ENCODE measurements at places on chromosomes 3 and 15.

DNA sequence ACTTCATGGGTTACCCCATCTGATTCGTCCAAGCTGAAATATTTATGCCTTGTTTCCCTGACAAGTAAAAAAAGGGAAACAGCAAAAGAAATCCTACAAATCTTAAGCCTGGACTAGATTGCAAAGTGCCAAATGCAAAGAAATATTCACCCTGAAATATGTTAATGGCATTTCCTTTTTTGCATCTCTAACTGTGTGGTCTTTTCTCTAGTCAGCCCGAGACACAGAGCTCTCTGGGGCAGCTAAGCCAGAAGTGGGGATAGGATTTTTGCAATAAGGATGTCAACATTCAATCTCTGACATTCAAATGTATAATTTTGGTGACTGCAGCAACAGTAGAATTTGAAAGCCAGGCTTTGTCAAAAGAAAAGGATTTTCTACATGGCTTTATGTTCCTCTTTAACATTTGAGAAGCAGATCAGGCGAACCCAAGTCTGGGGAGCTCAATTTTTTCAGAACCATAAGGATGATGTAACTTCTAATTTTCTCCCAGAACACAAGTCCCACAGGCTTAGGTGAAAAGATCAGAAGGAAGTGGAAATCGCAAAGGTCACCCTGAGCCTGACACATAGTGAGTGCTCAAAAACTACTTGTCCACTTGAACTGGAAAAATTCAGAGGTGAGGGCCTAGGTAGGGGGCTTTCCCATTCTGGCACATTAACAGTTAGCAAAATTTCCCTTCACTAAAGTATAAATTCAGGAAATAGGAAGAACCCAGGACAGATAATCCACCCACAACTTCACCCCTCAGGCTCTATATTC, 28.2 kb upstream of the KCNMB3 start:
- no peak for DNase-seq

- no peak for DNase-seq
Measured at GRCh38 chr15:98970799-98971198, 36.8 kb downstream of the PGPEP1L start.

DNA sequence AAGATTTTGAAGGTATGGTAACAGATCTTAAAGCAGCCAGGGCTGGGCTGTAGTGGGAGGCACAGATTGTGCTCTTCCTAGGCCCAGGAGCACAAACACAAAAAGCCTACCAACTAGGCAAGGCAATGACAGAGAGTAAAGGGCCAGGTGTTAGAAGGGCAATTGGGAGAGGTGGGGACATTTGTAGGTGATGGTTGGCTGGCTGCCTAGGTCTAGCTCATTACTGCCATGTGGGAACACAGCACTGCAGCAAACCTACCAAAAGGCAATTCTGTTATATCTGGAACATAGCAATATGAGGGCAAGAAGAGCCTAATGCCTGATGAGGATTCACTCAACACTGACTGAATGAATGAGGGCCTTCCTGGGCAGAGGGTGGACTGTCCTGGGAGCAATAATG, 30.4 kb downstream of the ARHGEF3 start:
- DNase-seq, result no peak

- DNase-seq, result peak; percentile 65
Measured at GRCh38 chr15:29090617-29091466, 178.8 kb downstream of the NSMCE3 start.

- no peak for DNase-seq
Measured at GRCh38 chr15:56184516-56184915, 59.2 kb downstream of the RFX7 start.

GRCh38 chr3:122941228-122942206, 86.0 kb downstream of the SEMA5B start:
- DNase-seq, result no peak

DNA sequence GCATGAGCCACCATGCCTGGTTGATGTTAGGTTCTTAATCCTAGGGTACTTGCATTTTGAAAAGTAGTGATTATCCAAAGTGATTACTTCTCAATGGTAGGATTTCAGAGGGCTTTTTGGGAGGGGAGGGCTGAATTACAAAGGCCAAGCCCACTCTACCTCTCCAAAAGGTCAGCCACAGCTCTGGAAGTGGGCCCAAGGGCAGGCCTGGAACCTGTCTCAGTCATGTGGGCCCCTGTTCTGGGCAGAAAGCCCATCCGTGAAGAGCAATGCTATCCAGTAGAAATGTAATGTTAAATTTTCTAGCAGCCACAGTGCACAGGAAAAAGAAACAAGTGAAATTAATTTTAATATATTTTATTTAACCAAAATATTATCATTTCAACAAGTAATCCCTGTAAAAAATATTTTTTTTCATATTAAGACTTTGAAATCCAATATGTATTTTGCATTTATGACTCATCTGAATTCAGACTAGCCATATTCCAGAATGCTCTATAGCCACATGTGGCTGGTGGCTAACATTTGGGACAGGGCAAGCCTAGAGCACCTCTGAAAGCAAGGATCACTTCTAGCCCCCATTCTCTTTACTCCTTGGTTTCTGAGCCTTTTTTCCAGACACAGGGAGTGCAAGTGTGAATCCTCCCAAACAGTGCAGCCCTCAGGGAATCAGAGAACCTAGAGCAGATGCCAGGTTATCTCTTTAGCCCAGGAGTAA, 16.8 kb downstream of the RFT1 start:
- no peak for DNase-seq

GRCh38 chr3:72242326-72242725, 457.4 kb upstream of the PROK2 start:
- no peak for DNase-seq

DNA sequence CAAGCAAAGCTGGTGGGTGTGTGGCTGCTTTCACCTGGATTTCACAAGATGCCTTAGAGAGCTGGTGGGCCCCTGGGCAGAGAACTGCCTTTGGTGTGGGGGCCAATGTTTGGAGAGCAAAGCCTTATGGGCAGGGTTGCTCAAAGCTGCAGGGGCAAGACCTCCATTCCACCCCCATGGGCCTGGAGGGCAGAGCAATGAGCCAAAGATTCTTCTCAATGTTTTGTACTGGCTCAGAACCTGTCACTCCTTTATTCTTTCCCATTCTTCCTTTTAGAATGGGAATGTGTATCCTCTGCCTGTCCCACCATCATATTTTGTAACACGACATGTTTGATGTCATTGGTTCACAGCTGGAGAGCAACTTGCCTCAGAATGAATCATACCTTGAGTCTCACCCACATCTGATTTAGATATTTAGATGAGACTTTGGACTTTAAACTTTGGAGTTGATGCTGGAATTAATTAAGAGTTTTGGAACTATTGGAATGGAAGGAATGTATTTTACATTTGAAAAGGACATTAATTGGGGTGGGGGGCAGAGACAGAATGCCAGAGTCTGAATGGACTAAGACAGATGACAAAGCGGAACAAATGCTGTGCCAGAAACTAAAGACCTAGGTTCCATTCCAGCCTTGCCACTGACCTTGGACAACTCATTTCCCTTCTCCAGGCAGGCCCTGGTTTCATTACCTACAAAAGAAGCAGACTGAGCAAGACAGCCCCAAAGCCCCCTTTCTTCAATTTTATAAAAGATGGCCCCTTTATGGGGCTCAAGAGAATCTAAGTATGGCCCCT, 72.9 kb downstream of the DAPK2 start:
- DNase-seq, result no peak

- no peak for DNase-seq
Measured at GRCh38 chr15:75350601-75351361, 3.9 kb downstream of the NEIL1 start.

- DNase-seq, result no peak
Measured at GRCh38 chr3:101637451-101637850, 39.5 kb downstream of the ZBTB11 start.

DNA sequence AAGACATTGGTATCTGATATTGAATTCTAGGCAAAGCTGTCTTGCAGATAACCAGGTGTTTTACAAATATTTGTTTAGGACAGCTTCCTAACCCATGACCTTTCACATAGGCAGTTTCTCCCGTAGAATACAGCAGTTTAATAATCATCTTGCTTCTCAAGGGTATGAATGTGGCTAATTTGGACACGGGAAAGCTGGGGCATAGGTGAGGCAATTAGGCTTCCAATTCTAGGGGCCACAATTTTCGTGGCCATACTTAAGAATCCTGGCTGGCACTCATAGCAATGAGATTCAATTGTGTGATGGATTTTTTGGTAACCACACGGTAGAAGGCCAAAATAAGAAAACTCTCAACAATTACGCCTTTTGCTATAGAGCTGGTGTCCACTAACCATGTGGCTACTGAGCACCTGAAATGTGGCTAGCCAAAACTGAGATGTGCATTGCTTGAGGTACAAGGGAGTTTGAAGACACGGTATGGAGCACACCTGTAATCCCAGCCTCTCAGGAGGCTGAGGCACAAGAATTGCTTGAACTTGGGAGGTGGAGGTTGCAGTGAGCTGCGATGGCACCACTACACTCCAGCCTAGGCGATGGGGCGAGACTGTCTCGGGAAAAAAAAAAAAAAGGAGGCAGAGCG, 34.4 kb downstream of the TFRC start:
- no peak for DNase-seq

DNA sequence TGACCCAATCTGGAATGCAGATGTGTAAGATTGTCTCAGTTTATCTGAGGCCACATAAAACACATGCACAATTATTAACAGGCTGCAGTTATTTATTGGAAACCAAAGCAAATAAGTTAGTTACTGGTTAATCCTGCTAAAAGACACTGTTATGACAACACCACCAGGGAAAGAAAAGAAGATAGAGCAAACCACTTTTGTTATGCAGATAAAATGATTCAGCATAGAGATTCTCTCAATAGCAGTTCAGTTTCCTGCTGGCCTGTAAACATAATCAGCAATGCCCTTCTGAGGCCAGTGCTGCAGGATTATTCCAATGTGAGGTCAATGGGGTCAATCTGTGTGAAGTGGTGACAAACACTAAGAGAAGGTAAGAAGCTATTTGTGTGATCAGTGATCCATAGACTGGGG, 244.4 kb downstream of the ZBTB20 start:
- DNase-seq, result no peak

- DNase-seq, result no peak
Measured at GRCh38 chr15:89777782-89778380, 1.7 kb downstream of the MESP2 start.

GRCh38 chr3:195133462-195133861, 137.5 kb downstream of the XXYLT1 start:
- peak; percentile 78 for DNase-seq

DNA sequence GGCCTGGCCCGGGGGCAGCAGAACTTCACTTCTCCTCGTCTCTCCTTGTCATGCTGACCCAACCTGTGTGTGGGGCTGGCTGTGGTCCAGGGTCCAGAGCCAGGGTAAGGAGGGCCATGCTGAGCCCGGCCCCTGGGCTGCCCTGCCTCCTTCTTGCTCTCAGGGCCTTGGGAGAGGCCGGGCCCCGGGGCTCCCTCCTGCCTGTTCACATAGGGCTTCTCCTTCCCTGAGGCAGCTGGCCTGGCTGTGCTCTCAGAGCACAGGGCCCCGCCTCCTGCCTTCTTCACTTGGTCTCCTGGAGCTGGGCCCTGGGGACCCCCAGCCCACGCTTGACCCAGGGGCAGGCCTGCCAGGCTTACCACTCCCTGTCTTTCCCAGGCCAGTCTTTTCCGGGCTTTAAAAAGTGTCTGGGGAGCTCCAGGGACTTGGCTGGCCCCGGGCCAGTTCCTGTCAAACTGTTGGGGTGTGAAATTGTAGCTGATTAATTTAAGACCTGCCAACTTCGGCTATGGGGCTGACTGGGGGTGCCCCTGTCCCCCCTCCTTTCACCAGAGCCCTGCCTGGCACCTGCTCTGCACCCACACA, 11.8 kb downstream of the PLXNA1 start:
- no peak for DNase-seq

DNA sequence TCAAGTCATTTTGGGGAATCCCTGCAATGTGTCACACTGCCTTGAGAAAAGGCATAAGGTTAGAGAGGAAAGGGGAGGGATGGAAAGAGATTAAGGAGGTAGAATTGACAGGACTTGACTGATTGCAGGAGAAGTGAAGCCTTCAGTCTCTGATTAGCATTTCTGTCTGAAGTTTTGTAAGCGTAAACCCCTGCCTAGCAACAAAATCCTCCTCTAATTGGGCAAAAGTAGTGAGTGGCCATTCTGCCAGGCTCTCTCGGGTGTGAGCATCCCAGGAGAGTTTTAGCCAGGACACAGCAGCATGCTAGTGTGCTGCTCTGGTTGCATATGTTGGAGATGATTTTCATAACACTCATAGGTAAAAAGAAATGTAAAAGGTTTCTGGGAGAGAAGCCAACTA, 117.0 kb upstream of the MRPL3 start:
- DNase-seq, result no peak

DNA sequence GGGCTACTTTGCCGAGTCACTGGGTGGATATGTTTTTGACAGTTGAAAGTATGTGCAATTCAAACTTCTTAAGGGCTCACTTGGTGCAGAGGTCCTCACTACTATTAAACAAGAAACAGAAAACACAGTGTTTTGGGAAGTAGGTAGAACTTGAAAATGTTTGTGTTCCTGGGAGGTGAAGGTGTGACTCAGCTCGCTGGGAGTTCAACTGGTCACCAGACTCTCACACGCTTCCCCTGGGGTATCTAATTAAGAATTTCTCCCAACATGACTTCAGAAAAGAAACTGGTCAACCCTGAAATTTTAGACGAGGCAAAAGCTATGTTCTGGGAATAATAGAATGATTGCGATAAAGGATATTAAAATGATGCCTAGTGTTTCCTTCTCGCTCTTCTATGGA, 1039.8 kb upstream of the SEMA6D start:
- DNase-seq, result no peak

All from activated CD4-positive, alpha-beta T cell treated with anti-CD3 and anti-CD28 coated beads, Interleukin-2, Interleukin-6, amounts not matched to agents 100 ng/mL and 50 ng/mL, durations not matched to agents 16 hours and 8 hours (primary cell).